ENCODE measurements at places on chromosomes 13 and 19. TPM values are rescaled to one million over a fixed set of nuclear protein-coding genes. Genes with fewer than 3 reads are reported as not detected.

Gene NPAS1
- not detected for total RNA-seq

GRCh38 chr19:570937-571565 lies 1.3 kb upstream of the BSG start:
- peak; percentile 68 for DNase-seq

Gene FSTL3
- 3.0 TPM for total RNA-seq

DNA sequence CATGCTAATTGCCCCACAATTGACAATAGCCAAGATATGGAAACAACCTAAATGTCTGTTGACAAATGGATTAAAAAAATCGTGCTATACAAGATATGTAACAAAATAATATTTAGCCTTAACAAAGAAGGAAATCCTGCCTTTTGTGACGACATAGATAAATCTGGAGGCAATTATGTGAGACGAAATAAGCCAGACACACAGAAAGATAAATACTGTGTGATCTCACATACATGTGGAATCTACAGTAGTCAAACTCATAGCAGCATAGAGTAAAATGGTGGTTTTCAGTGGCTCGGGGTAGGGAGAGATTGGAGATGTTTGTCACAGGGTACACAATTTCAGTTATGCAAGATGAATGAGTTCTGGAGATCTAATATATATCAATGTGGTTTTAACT lies 895.8 kb downstream of the SLITRK6 start:
- no peak for DNase-seq

GRCh38 chr19:3192228-3192635 lies 6.5 kb downstream of the NCLN start:
- DNase-seq = no peak

DNA sequence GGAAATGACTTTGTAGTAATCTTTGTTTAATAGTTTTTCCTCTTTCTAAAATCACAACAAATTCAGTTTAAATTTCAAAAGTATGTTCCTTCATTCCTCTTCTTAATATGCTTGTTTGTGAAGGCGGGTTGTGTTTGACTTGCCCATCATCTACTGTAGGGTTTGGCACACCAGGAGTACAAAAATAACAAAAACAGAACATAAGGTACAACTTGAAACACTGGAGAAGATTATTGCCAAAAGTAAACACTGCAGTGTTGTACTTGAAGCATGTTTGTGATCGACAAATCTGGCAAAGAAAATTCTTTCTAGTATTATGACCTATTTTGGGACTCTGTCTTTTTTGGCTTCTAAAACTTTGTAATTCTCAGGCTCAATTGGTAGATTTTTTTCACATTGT lies 518.6 kb downstream of the SLITRK5 start:
- no peak for DNase-seq

- no peak for DNase-seq
Measured at GRCh38 chr13:113947311-113948033, 26.4 kb downstream of the C13orf46 start.

Gene HCST
- total RNA-seq = 216 TPM

GRCh38 chr19:11378319-11379189 lies 4.1 kb downstream of the SWSAP1 start:
- no peak for DNase-seq

Gene KRTDAP
- total RNA-seq = not detected

DNA sequence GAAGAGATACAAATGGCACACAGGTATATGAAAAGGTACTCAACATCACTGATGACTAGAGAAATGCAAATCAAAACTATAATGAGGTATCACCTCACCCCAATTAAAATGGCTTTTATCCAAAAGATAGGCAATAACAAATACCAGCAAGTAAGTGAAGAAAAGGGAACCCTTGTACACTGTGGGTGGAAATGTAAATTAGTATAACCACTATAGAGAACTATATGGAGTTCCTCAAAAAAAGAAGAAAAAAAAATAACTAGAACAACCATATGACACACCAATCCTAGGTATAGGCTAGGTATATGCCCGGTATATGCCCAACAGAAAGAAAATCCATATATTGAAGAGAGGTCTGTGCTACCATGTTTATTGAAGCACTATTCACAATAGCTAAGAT lies 150.9 kb downstream of the VWA8 start:
- DNase-seq = no peak

- no peak for DNase-seq
Measured at GRCh38 chr19:51027126-51027806, 850 bp upstream of the KLK11 start.

Data from activated CD8-positive, alpha-beta T cell treated with anti-CD3 and anti-CD28 coated beads, Interleukin-2, amount 10 ng/mL, durations not matched to agents 7 days and 5 days (primary cell).